Thoracic aorta endothelial cell (primary cell): ENCODE measurements at places on chromosomes 1 and 21. TPM values are rescaled to one million over a fixed set of nuclear protein-coding genes. Genes with fewer than 3 reads are reported as not detected.

CRP gene
- total RNA-seq = 0.29 TPM in 1 of 2 replicates, not detected in the other

LRRC38 gene
- total RNA-seq = not detected in 2 replicates

SERINC2 gene
- 6.0 and 7.0 TPM in 2 replicates for total RNA-seq

THEM4 gene
- 26.9 and 39.4 TPM in 2 replicates for total RNA-seq

FCGR1A gene
- total RNA-seq = not detected in 2 replicates

MROH9 gene
- not detected in 2 replicates for total RNA-seq

POTED gene
- total RNA-seq = not detected in 2 replicates

TMEM81 gene
- total RNA-seq = 1.5 and 1.7 TPM in 2 replicates

SETD4 gene
- 18.4 and 22.5 TPM in 2 replicates for total RNA-seq

SIPA1L2 gene
- total RNA-seq = 19.4 and 23.1 TPM in 2 replicates

UQCRHL gene
- 1.4 and 2.3 TPM in 2 replicates for total RNA-seq

RXRG gene
- not detected in 2 replicates for total RNA-seq

ANKRD45 gene
- total RNA-seq = 0.13 and 0.22 TPM in 2 replicates

SLFNL1 gene
- total RNA-seq = 0.27 and 0.29 TPM in 2 replicates

OR2G6 gene
- total RNA-seq = not detected in 2 replicates

NFASC gene
- total RNA-seq = 0.13 and 0.14 TPM in 2 replicates

LMOD1 gene
- total RNA-seq = not detected in 2 replicates
